ENCODE measurements at places on chromosomes 4 and X. TPM values are rescaled to one million over a fixed set of nuclear protein-coding genes. Genes with fewer than 3 reads are reported as not detected.
A peak's percentile ranks its signal among the peaks of the same experiment; 100 is the strongest.

DNA sequence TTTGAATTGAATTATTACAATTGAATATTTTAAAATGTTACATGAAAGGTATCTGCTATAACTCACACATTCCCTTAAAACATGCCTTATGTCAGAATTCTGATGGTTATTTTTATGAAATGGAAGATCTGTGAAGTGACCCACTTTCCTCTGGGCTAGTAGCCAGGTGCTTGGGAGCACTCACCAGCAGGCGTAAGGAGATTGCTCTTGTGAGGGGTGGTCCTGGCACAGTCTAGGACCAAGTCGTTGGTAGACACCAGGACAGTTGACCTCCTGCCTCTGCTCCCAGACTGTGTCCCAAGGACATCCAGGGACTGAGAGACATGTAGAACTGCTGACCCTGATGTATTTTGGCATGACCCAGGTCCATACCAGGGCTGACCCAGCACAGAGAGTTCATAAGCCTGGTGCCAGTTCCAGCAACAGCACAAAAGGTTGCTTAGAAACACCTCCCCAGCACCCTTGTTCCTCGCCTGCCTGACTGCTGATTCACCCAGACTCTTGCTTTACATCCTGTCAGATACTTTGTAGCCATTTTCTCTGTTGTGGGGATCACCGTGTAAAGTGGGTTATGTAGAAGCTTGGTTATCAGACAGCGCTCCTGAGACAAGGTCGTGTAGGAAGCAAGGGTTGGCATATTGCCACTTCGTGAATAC lies 48.5 kb downstream of the NELFA start:
- H3K4me3 ChIP-seq, result no peak overlapping the region
- H3K27me3 ChIP-seq, result no peaks in the 10 kb centered on the region
- H3K27ac ChIP-seq, result no peak overlapping the region
- no peak for DNase-seq
- H3K4me1 ChIP-seq, result no peaks in the 10 kb centered on the region

DNA sequence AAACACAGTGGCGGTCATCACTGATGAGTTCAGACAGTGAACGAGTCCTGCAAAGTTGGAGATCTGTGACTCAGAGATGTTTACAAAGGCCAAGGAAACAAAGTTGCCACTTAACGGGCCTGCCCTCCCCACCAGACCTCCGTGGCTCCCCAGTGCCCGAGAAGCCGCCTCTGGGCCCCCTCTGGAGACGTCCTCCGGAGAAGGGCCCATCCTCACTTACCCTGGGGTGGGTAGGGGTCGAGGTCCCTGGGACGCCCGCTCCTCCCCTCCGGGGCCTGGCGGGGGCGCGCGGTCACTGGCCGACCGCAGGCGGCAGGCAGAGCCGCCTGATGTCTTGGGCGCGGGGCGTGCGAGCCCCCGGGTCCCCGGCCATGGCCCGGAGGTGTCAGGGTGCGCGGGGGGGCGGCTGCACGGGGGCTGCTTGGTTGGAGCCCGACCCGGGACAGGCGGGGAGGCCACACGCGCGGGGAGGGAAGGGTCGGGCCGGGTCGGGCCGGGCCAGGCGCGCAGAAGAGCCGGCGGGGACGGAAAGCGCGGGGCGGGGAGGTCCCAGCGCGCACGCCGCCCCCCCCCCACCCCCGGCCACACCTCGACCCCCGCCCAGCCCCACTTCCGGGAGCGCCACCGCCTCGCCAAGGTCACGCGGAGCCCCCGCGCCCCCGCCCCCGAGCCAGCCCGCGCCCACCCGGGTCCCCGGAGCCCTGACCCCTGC lies 529 bp downstream of the DHRSX start:
- H3K4me1 ChIP-seq, result peaks cover 33% of the 10 kb centered on the region
- H3K36me3 ChIP-seq, result peaks cover 7% of the 10 kb centered on the region
- peak overlapping the region; percentile 84 for H3K4me3 ChIP-seq

DNA sequence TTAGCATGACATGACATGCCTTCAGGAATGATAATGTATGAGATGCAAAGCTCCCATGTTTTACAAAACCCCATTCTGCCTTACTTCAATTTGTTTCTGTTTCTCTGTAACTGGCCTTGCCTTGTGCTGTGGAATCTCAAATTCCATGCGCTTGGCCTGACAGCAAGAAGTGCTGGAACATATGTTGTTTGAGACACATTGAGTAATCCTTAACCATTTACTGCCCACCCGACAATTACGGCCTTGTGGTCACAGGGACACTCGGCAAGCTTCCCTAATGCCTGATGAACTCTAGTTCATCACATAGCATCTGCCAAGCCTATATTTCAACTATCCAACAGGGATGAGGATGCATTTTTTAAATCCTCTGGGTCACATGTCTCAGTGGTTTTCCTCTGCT lies 226.4 kb upstream of the CASK start:
- no peaks in the 10 kb centered on the region for H3K36me3 ChIP-seq
- H3K4me3 ChIP-seq, result no peak overlapping the region
- peak; percentile 19 for DNase-seq
- no peaks in the 10 kb centered on the region for H3K4me1 ChIP-seq

DNA sequence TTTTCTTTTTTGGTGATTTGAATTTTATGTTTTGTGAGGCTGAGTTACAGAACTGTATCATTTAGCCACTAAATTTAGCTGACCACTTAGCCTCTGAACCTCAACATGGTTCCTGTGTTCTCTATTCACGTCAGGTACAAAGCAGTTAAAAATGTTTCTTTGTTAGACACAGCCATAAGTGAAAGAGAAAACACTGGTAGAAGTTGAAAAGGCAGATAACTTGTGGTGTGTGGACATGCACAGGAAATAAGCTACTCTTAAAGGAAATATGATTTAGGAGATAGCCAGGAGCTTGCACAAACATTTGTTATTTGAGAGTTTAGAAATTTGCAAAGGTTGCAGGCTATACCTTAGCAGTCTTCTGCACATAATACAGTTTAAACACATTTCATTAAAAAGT lies 171.0 kb upstream of the RPS6KA3 start:
- H3K27ac ChIP-seq, result no peak overlapping the region
- DNase-seq, result no peak
- no peaks in the 10 kb centered on the region for H3K36me3 ChIP-seq
- peaks cover 5% of the 10 kb centered on the region for H3K4me1 ChIP-seq
- H3K4me3 ChIP-seq, result no peak overlapping the region

- H3K27ac ChIP-seq, result peak overlapping the region; percentile 89
- H3K4me1 ChIP-seq, result peaks cover 50% of the 10 kb centered on the region
- no peak overlapping the region for H3K4me3 ChIP-seq
Observed at GRCh38 chrX:154731184-154731583, 19.7 kb downstream of the GAB3 start.

GRCh38 chr4:188372829-188373228 lies 233.6 kb downstream of the TRIML1 start:
- H3K27me3 ChIP-seq, result no peaks in the 10 kb centered on the region
- no peak overlapping the region for H3K4me3 ChIP-seq
- H3K36me3 ChIP-seq, result no peaks in the 10 kb centered on the region
- no peak for DNase-seq
- H3K27ac ChIP-seq, result no peak overlapping the region

- H3K27me3 ChIP-seq, result no peaks in the 10 kb centered on the region
- DNase-seq, result no peak
- no peaks in the 10 kb centered on the region for H3K4me1 ChIP-seq
- H3K36me3 ChIP-seq, result no peaks in the 10 kb centered on the region
- H3K27ac ChIP-seq, result no peak overlapping the region
Observed at GRCh38 chrX:4831574-4831973, 1118.1 kb upstream of the PRKX start.

DNA sequence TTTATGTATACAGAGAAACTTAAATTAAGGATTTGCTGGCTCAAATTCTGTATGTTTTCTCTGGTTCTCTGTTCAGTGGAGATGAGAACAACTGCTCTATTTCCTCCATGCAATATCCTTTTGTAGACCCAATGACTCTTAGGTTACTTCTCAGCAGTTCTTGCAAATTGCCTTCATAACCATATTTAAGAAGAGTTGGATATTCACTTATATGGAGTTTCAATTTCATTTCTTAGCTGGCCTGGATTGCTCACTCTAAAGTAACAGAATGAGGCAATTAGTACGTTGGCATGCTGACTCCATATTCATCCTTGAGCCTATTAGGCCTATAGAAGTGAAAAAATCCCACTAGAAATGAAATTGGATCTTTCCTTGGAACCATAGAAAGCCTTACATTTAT lies 93.6 kb downstream of the DOCK11 start:
- no peaks in the 10 kb centered on the region for H3K36me3 ChIP-seq
- no peaks in the 10 kb centered on the region for H3K4me1 ChIP-seq
- DNase-seq, result no peak

DNA sequence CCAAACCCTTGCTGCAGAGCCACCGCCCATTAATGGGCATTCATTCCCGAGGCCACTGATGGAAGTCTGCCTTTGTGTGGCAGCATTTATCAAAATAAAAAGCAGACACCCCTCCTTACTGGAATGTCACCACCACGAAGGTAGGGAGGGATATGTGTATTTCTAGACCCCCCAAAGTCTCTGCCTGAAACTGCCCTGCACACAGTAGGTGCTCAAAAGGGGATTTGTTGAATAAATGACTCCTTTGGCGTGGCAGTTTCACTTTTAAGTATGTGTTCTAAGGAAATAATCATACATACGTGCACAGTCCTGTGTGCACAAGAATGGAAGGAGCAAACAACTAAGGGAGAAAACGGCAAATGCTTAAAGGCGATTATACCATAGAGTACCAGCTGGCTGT lies 23.6 kb upstream of the GLOD5 start:
- H3K4me1 ChIP-seq, result no peaks in the 10 kb centered on the region
- H3K4me3 ChIP-seq, result peak overlapping the region; percentile 35
- peak overlapping the region; percentile 80 for H3K27ac ChIP-seq
- no peak for DNase-seq
- H3K27me3 ChIP-seq, result no peaks in the 10 kb centered on the region
- H3K36me3 ChIP-seq, result no peaks in the 10 kb centered on the region

DNA sequence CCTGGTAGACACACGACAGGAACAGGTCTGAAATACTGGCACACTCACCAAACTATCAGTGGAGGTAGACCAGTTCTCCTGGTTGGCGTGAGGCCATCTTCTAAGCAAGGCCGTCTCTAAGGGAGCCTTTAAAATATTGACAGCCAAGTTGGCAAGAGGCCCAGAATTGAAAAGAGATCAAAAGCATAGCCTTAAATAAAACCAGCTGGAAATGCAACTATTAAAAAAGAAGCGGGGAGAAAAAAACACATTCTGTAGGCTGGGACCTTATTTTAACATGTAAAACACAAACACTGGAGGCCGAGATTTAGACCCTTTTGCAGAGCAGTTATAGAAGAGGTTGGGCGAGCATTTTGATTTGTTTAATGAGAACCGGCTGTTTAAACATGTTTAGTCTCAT lies 233.0 kb upstream of the CLNK start:
- H3K4me1 ChIP-seq, result no peaks in the 10 kb centered on the region
- H3K27ac ChIP-seq, result no peak overlapping the region
- no peak overlapping the region for H3K4me3 ChIP-seq
- H3K27me3 ChIP-seq, result no peaks in the 10 kb centered on the region

GRCh38 chrX:154834562-154834961 lies at the start of gene SMIM9:
TSS of gene SMIM9 (minus strand) at chrX:154834662. CDS start at chrX:154830856, 3,806 bp downstream.
- no peak within 1 kb of the TSS for H3K4me3 ChIP-seq
- DNase-seq, result no peak
- H3K27ac ChIP-seq, result no peak within 1 kb of the TSS
- H3K4me1 ChIP-seq, result no peaks in the 10 kb centered on the region
- H3K36me3 ChIP-seq, result no peaks in the 10 kb centered on the region

- no peak overlapping the region for H3K4me3 ChIP-seq
- H3K36me3 ChIP-seq, result no peaks in the 10 kb centered on the region
- H3K27me3 ChIP-seq, result no peaks in the 10 kb centered on the region
- H3K27ac ChIP-seq, result no peak overlapping the region
Observed at GRCh38 chr4:182369211-182369610, 126.0 kb downstream of the TENM3 start.

GRCh38 chr4:23225564-23225963 lies 532.8 kb downstream of the GBA3 start:
- H3K4me1 ChIP-seq, result no peaks in the 10 kb centered on the region
- H3K36me3 ChIP-seq, result no peaks in the 10 kb centered on the region
- no peaks in the 10 kb centered on the region for H3K27me3 ChIP-seq
- H3K27ac ChIP-seq, result no peak overlapping the region
- no peak for DNase-seq

DNA sequence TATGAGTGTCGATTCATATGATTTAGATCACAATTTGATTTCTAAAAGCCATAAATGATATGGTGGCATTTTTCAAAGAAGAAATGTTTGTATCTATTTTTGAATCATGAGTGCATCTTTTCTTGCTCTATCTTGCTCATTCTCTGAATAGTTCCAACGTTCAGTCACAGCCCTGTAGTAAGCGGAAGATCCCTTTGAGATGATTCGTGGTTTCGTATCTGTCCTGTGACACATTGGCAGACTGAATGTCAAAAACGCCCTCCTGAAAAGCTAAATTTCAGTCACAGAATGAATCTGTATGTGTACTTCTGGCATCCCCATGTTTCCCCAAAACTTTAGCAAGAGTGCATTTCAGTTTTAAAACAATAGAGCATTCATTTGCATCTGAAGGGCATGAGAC lies 1066.9 kb upstream of the TENM3 start:
- no peaks in the 10 kb centered on the region for H3K4me1 ChIP-seq
- no peak overlapping the region for H3K4me3 ChIP-seq
- no peak overlapping the region for H3K27ac ChIP-seq
- no peaks in the 10 kb centered on the region for H3K27me3 ChIP-seq
- no peaks in the 10 kb centered on the region for H3K36me3 ChIP-seq

DNA sequence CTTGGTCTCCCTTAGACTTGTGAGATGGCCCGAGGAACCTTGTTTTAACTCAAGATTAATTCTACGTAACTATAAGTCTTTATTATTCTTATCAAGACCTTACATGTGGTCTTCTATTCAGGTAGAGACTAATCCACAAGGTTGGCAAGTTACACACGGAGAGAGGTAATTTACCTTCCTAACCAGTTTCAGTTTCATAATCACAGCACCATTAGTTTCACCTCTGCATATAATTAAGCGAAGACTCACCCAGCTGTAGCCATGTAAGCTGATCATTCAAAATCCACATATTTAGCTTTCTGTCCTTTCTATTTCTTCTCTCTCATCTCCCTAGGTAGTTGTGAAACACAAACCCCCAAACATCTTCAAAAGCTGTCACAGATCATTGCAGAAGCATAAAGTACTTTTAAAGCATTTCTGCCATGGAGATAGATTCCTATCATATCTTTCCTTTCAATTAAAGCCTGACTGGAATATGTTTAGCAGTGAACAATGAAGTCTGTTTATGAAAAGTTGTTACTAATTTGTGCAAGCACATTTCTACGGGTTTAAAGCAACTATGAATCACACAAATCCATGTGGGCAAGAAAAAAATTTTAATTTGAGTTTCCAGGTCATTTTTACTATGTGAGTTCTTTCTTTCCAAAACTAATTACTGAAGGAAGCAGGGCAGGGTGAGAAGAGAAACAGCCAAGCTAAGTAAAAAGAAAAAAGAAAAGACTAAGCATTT lies 78.5 kb downstream of the BTC start:
- H3K27me3 ChIP-seq, result no peaks in the 10 kb centered on the region
- DNase-seq, result no peak
- no peak overlapping the region for H3K4me3 ChIP-seq
- no peaks in the 10 kb centered on the region for H3K4me1 ChIP-seq

The MAP3K15 gene
- total RNA-seq, result 0.41 TPM

The CDKL5 gene
- 27.1 TPM for total RNA-seq

The UGT2B28 gene
- total RNA-seq, result not detected

The MAGEA2 gene
- total RNA-seq, result not detected

The LIMCH1 gene
- total RNA-seq, result 183 TPM

The SEC31A gene
- total RNA-seq, result 224 TPM

The MRPL1 gene
- 19.2 TPM for total RNA-seq

The STARD8 gene
- 18.8 TPM for total RNA-seq

Measured in left lung (tissue), 14 donors.